SJSA1 (cell line): ENCODE measurements at places on chromosomes 3 and 15. TPM values are rescaled to one million over a fixed set of nuclear protein-coding genes. Genes with fewer than 3 reads are reported as not detected.

- DNase-seq = no peak
These were observed 26.8 kb downstream of the RAB6B start for GRCh38 chr3:133868758-133869475.

DNA sequence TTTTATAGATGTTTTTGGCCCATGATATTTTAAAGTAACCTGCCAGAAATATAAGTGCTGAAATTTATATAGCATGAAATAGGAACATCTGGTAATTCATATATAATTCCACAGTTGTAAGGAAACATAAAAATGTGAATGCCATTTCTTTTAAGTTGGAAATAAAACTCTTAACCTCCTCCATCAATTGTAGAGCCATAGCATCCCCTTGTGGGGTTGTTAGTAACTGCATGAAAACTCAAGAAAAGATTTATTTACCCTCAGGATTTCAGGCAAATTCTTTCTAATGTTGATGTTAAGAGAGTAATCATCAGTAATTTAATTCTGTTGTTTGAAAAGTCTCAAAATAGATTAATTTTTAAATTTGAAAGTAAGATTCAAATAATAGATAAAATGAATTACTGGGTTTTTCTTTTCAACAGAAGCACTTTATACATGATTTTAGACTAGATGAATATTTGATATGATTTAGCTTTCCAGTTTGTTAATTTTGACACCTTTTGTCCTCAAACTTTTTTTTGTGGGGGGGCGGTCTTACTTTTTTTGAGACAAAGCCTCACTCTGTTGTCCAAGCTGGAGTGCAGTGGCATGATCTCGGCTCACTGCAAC, 74.7 kb downstream of the RASA2 start:
- DNase-seq = peak; percentile 53

DNA sequence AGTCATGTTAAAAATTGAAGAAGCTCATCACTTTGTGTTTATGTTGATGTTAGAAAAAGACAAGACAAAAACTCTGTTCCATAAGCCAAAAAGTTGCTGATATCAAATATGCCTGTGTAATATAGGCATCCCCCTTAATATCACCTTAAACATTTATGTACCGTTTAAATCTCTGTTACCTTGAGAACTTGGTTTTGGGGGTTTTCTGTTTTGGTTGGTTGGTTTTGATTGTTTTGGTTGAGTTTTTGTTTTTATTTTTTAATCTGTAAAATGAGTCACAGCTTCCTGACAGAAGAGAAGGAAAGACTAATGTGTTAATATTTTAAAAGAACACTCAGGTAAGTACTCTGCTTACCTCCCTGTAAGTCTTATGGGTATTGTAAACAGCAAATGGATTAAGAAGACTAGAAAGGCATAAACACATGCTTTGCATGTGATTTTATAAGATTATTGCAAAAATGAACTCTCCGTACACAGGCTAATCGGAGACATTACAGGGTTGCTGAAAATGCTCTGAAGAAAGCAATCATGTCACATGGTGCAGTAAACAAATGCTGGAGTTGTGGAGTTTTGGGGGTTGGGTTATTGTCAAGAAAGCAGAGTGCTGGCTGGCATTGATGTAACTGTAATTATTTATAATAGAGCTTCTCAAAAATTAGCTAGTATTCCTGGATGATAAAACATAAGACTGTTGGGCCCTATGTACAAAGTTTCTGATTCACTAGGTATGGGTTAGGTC, 69.5 kb upstream of the MBNL1 start:
- DNase-seq = no peak

KCTD6 gene
- total RNA-seq = 1.9 and 8.9 TPM in 2 replicates

GRCh38 chr15:66294157-66294931, 976 bp downstream of the DIS3L start:
- peak; percentile 85 for DNase-seq

DNA sequence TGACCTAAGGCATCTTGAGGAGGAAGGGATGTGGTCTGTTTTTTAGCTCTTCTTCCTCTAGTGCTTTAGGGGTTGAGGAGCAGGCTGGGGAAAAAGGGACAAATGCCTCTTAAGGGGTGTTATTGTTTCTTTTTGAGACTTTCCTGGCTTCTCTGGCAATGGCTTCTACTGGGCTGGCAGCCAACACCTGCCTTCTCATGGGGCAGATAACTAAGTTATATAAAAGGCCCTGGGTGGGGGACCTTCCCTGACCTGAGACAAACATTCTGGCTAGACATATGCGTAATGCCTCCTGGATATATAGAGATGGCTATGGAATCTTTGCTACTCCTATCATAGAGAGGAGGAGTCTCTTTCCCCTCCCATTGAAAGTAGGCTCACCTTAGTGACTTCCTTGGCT, 179.2 kb upstream of the PROK2 start:
- DNase-seq = no peak

DNA sequence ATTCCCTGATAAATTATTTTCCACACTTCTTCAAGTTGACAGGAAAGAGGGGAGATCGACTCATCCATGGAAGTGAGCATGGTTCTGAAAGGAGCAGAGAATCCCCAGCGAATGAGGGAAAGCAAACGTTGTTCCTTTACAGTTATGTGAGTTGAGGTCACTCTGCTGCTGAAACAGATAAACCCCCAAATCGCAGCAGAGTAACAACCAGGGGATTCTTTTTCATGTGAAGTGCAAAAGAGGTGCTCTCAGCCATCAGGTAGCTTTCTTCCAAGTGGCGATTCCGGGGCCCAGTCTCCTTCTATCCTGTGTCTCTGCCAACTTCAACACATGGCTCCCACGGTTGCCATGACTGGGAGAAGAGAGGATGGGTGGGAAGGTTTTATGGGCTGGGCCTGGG, 28.2 kb downstream of the MEX3B start:
- DNase-seq = no peak

- DNase-seq = no peak
These were observed 14.3 kb downstream of the PARP14 start for GRCh38 chr3:122694966-122695365.

DNA sequence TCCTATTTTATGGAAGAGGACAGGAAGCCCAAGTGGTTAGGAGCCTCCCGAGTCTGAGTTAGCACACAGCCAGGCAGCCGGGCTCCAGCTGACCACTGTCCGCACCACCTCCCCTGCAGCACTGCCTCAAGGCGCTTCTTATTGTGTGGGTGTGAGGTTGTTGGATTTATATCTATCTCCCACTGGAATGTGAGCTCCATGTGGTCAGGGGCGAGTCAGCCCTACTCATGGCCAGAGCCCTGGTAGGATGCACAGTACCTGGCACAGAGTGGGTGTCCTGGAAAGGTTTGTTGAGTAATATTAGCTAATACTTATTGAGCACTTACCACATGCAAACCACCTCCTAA, 9.7 kb upstream of the FBLN2 start:
- peak; percentile 55 for DNase-seq

CATSPER2 gene
- 0.26 and 1.3 TPM in 2 replicates for total RNA-seq

DNA sequence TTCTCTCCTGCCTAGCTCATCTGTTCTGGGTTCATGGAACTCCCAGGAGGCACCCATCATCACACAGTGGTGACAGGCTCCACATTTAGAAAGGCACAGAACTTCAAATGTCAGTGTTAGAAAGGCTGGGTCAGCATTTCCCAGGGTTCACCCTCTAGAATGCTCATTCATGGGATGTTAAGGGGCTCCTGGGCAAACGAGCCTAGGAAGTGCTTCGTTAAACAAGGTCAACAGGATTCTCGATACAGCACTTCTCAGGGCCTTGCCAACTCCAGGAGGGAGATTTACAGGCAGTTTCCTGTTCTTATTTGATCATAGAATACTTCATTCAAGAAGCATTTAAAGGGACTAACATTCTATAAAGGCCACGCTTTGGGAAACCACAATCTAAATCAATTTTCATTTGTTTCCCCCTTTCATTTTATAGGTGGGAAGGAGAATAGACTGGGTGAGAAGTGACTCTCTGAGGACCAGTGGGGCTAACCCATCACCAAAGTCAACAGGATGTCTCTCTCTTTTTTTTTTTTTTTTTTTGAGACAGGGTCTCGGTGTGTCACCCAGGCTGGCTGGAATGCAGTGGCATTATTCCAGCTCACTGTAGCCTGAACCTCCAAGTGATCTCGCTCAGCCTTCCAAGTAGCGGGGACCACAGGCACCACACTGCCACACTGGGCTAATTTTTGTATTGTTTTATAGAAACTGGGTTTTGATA, 14.3 kb downstream of the IGDCC4 start:
- no peak for DNase-seq

EFHB gene
- total RNA-seq = 0.11 and 0.88 TPM in 2 replicates

RABL3 gene
- 17.8 and 21.1 TPM in 2 replicates for total RNA-seq

DNA sequence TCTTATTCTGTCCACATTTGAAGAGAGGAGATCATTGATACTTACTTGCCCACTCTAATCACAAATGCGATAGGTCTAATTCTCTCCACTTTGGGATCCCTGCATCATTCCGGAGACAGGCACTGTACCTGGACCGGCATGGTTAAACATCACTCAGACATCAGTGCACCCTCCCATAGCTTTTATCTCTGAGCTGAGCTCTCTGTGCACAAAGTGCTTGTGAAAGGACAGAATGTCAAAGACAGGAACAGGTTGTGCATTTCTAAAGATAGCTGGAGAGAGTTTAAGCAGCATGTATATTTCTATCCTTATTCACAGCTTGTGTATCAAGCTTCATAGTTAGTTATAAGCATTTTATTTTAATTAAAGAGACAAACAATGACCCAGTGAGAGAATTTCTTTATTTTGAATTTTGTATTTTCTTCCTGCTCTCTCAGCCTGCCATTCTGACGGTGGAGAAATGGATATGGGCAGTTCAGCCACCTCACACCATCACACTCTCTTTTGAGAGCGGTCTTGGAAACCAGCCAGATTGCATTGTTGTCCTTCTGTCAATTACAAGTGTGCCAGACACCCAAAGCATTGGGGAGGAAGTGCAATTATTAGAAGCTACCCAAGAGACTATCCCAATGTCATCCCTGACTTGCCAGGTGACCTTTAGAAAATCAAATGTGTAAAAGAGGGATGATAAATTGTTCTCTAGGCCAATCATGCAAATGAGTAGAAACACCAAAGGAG, 65.2 kb upstream of the CHL1 start:
- no peak for DNase-seq

RTP3 gene
- not detected in 2 replicates for total RNA-seq

GRCh38 chr15:76123031-76123430, 63.2 kb downstream of the TMEM266 start:
- DNase-seq = no peak

- DNase-seq = no peak
These were observed 2.9 kb upstream of the TMEM266 start for GRCh38 chr15:76056931-76057330.

GABRR3 gene
- total RNA-seq = not detected in 2 replicates

- no peak for DNase-seq
These were observed 8.8 kb downstream of the RPL39L start for GRCh38 chr3:187130346-187131066.

DNA sequence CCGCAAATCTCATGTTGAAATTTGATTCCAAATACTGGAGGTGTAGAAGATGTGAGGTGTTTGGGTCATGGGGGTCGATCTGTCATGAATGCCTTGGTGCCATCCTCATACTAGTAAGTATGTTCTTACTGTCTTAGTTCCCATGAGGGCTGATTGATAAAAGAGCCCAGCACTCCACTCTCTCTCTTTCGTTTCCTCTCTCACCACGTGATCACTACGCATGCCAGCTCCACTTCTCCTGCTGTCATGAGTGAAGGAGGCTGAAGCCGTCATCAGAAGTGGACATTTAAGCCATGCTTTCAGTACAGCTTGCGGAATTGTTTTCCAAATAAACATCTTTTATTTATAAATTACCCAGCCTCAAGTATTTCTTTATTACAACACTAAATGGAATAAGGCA, 6.1 kb downstream of the OR5H15 start:
- DNase-seq = no peak
